ENCODE measurements at places on chromosomes 1 and 21.

- no peak for DNase-seq
These were observed 15.8 kb upstream of the CCDC190 start for GRCh38 chr1:162876751-162877150.

DNA sequence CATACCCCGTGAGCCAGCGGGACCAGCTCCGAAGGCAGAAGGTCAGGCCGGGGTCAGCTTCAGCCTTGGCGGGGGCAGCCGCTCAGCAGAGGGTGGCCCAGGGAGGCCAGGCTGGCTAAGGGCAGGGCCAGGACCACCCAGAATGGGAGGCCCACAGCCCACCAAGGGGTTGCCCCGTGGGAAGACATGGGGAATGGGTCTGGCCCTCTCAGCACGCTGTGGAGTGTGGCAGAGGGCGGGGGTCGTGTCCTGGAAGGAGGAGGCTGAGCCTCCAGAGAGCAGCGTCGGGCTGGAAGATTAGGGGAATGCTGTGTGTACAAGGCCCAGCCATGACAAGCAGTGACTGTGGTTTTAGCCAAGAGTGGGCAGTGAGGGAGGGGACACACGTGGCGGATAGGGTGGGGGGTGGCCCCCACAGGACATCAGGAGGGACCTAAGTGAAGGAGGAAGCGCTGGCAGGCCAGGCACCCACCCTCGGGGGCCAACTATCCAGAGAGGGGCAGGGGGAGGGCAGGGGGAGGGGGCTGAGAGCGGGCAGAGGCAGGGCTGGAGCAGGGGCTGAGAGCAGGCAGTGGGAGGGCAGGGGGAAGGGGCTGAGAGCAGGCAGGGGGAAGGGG is 43.9 kb upstream of the POFUT2 start:
- no peak for DNase-seq

- DNase-seq: no peak
These were observed 103.2 kb downstream of the HLCS start for GRCh38 chr21:36863260-36863659.

DNA sequence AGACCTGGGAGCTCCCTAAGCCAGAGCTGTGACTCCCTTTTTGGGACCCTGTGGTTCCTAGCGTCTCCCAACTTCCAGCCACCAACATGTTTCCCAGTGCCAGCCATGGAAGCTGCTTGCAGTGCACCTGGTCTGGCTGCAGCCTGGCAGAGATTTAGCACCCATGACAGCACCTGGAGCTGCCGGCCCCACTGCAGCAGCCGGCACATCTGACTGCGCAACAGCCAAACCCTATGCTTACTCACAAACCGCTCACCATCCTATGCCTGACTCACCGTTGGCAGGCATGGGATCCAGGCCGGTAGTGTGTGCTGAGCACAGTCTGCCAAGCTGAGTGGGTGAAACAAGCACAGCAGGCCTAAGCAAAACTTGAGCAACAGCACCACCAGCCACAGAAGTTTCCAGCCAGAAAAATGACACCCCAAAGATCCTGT is 435.9 kb upstream of the PRMT6 start:
- no peak for DNase-seq

- no peak for DNase-seq
These were observed 26.4 kb downstream of the PIK3C2B start for GRCh38 chr1:204468206-204468605.

Data from muscle of back (tissue), 13 donors.